Fibroblast of skin of right biceps (primary cell): ENCODE measurements at places on chromosomes 7 and 10.
A peak's percentile ranks its signal among the peaks of the same experiment; 100 is the strongest.

DNA sequence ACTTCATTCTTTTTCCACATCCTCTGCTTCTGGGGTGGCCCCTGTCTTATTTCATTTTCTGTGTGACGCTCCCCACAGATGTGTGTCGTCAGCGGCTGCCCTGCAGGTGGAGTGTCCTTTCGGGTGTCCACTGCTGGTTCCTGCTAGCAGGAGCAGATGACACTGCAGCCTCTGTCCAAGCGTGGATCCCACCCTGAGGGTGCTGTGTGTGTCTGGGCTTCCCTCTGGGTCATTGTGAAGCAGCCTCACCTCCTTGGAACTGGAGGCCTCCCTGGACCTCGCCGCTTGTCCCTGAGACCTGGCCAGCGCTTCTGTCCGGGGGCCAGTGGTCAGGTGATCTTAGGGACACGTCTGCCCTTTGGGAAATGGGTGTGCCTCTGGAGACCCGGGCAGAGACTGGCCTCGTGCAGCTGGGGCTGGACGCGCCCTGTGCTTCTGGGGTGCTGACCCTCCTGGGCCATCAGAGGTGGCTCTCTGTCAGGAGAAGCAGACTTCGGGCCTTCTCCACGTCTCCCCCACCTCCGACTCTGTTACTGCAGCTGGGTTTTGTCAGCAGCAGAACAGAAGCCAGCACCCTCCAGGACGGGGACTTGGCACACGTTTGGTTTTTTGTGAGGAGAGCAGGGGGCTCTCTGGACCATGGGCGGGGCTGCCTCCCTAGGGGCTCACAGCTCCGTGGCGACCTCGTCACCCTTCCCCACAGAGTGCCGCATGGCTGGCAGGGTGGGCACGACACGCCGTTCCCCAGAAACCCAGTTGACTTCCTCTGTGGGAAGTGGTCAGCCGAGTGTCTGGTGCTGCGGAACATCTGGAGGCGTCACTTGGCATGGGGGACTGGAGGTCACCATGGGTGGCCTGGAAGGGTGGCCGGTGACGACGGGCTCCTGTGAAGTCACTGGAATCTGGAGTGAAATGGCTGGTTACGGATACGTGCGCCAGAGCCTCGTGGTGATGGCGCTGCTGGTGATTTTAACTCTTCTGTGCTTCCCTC, 48.4 kb downstream of the INPP5A start:
- no peak for DNase-seq

DNA sequence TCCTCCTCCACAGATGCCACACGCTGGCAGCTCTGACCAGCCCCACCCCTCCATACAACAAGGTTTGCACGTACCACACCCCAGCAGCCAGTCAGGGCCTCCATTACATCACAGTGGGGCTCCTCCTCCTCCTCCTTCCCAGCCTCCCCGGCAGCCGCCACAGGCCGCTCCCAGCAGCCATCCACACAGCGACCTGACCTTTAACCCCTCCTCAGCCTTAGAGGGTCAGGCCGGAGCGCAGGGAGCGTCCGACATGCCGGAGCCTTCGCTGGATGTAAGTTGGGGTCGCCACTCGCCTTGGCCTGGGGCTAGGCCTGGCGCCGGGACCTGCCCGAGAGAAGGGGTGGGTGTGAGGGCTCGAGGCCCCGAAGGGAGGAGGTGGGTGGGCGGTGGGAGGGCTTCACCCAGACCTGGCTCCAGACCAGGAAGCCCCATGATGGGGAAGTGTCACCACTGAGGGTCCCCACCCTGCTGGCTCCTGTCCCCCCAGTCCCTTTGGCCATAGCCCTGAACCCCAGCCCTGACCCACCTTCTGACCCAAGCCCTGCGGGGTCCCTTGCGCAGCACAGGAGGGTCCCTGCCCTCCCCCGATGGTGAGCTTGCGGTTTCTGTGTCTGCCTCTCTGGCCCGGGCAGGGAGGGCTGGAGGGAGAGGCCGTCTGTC, 36.2 kb upstream of the PPIF start:
- DNase-seq = no peak

GRCh38 chr10:124323111-124323725, 95.5 kb downstream of the OAT start:
- DNase-seq = peak; percentile 6

DNA sequence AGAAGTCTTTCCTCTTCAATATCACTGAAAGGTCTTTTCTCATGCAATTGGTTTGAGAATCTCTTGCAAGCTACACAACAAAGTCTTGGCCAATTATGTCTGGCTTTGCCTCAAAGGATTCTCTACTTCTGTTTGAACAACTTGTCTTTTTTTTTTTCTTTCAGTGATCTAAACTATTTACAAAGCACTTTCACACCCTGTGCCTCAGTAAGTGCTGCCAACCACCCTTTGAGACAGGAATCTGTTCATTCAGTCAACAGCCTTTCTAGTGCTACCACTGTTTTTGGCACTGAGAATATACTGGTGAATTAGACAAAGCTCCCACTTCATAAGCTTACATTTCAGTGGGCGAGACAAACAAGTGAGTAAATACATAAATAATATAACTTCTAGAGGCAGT, 26.9 kb upstream of the SDK1 start:
- no peak for DNase-seq

DNA sequence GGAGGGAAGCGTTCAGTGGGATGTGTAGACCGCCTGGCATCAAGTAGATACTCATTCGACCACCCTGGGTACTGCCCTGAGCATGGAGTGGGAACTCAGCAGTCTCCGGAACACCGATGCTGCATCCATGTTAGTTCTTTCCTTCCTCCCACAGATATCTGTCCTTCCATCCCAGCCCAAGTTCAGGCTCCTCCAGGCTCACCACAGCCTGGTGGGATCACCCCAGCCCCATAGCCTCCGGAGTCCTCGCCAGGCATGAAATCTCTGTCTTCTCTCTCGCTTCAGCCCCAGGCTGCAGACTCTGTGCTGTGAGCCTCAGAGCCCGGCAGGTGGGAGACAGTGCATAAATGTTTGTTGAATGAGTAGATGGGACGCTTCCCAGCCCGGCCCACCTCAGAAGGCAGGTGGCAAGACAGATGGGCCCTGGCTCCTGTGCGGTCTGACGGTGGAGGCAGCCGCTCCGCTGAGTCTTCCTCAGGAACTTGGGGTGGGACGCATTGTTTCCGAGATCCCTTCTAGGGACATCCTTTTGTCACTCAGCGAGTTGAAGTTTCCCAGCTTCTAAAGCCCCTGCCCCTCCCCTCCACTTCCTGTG, 42.9 kb downstream of the ELFN1 start:
- no peak for DNase-seq

DNA sequence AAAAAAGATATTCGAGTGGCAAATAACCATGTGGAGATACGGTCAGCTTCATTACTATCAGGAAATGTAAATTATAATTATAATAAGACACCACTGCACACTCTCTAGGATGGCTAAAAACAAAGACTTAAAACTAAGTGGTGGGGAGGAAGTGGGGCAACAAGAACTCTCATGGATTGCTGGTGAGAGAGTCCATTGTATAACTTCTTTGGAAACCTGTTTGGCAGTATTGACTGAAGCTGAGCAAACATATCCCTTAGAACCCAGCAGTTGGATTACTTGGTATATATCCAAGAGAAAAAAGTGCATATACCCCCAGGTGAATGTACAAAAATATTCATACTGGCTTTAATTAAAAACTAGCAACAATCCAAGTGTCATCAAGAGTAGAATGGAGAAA, 133.7 kb upstream of the CTBP2 start:
- DNase-seq = no peak

DNA sequence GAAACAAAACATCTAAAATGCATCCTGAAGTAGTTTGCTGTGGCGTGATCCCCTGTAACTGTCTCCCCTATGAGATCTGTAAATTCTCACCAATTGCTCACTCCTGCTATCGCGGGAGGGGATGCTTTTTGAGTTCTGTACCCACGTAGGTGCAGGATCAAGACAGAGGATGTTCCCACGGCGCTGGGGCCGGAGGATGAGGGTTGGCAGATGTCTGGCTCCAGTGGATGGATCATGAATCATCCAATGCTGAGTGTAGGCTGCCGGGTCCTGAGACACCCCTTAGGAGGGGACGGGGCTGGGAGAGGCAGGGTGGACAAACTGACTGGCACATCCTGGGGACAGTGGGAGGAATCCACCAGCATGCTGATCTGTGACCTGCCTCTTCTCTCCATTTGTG, 224.4 kb downstream of the USP6NL start:
- no peak for DNase-seq

DNA sequence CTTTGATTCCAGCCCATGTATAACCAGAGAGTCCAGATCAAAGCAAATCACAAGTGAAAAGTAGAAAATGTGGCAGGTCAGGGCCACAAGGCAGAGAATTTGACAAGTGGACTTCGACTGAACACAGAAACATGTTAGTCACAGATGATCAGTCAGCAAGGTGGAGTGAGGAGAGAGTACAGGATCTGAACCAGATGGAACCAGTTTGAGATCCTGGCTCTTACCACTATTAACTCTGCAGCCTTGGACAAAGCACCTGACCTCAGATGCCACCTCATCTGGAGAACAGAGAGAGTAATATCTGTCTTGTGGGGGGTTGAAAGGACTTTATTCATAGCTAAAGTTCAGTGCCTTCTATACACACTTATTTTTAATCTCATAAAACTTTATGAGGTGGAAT, 4.4 kb downstream of the MRLN start:
- DNase-seq = no peak

- peak; percentile 81 for DNase-seq
These were observed 228.8 kb downstream of the BMPER start for GRCh38 chr7:34133983-34134782.

GRCh38 chr10:49023752-49024151, 84.1 kb upstream of the LRRC18 start:
- DNase-seq = peak; percentile 13

- DNase-seq = peak; percentile 42
These were observed 51.4 kb upstream of the DNAJC1 start for GRCh38 chr10:22054961-22055360.

DNA sequence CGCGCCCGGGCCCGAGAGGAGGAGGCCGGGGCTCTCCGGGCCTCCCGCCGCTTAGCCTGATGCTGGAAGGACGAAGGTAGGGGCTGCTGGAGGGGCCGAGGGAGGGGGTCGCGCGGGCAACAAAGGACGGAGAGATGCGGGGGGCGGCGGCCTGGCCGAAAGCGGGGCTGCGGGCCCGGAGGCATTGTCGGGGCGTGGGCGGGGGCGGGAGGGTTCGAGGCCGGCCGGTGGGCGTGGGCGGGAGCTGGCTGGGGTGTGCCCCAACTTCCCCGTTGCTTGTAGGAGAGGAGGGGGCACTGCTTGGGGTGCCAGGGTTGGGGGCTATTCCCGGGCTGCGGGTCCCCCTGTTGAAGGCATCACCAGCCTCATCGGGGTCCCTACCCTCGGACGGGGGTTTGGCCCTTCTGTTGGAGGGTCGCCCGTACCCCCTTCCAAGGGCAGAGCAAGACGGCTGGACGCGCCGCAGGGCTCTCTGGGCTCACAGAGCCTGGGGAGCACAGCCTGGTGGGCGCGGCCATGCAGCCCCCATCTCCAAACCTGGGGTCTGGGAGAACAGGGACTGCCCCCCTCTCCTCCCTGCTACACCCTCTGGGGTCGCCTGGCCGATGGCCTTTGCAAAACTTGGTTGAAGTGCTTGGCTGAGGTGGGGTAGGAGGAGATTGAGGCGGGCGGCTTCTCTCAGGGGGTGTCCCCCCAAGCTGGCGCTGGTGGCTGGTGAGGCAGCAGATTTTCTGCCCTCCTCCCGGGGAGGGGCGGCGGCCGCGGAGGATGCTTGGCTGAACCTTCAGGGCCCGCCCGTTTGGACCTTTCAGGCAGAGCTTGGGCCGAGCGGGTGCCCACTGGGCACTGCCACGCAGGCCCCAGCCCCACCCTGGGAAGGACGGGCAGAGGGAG, 699 bp downstream of the CLIP2 start:
- DNase-seq = no peak

GRCh38 chr10:13106387-13107045, 6.6 kb downstream of the OPTN start:
- DNase-seq = no peak

GRCh38 chr7:107390916-107391315, 78.9 kb upstream of the GPR22 start:
- no peak for DNase-seq

- DNase-seq = no peak
These were observed 193.2 kb downstream of the CYP26A1 start for GRCh38 chr10:93266858-93267257.

DNA sequence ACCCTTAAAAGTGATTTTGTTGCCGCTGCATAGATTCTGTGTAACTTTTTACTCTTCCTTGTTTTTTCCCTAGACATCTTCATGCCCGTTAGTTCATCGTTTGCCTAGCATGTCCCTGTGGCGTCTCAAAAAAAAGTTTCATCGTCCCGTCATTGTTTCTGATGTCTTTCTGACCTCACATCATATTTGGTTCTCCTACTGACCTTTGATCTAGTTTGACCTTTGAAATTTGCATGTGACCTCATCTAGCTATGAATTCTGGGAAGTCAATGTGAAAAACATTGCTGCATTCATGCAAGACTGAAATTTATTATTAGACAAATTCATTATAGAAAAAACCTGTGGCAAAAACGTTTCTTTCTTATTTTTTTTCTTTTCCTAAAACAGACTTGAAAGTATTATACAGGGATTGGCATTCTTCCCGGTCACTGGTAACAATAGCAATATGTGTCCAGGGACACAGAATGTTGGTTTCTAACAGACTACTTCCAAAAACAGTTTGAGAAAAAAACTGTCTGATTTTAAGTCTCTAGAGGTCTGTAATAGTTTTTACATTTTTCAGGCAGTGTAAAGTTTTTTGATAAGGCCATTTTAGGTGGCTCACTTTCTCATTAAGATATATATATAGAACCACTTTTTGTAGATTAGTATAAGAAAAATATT, 280.9 kb downstream of the USP6NL start:
- peak; percentile 53 for DNase-seq

DNA sequence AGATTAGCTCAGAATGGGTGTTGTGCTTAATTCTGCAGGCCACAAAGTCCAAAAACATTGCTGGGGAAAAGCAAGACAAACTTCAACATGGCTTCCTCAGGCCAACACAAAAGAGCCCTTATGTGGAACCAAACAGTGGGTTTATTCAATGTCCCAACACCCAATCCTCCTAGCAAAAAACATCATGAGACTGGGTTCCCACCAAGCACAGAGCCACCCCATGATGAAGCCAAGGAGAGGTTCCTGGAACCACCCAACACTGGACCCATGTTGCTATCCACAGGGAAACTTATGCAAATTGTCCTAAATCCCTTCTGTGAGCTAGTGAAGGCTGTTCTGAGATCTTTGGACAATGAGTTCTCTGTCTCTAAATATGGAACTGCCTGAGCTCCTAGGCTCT, 24.0 kb downstream of the SLC25A13 start:
- DNase-seq = no peak

DNA sequence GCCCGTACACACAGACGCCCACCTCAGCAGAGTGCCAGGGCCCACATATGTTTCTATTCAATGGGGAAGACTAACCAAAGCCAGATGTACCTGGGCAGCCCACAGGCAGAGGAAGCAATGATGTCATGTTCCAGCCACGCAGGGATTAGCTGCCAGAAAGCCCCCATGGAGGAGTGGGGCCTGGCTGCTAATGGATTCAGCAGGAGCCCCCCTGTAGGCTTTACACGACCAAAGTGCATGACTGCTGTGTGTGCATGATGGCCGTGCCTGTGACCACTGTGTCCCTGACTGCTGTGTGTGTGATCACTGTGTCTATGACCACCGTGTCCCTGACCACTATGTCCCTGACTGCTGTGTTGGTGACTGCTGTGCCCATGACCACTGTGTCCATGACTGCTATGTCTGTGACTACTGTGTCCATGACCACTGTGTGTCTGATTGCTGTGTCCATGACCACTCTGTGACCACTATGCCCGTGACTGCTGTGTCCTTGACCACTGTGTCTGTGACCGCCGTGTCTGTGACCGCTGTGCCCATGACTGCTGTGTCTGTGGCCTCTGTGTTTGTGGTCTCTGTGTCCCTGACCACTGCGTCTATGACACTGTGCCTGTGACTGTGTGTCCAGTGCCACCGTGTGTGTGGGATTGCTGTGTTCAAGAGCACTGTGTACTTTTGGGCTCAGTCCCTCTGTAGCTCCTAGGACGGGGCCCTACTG, 409.3 kb downstream of the RPS24 start:
- peak; percentile 77 for DNase-seq
